ENCODE measurements at places on chromosomes 7 and 10.
A peak's percentile ranks its signal among the peaks of the same experiment; 100 is the strongest.

DNA sequence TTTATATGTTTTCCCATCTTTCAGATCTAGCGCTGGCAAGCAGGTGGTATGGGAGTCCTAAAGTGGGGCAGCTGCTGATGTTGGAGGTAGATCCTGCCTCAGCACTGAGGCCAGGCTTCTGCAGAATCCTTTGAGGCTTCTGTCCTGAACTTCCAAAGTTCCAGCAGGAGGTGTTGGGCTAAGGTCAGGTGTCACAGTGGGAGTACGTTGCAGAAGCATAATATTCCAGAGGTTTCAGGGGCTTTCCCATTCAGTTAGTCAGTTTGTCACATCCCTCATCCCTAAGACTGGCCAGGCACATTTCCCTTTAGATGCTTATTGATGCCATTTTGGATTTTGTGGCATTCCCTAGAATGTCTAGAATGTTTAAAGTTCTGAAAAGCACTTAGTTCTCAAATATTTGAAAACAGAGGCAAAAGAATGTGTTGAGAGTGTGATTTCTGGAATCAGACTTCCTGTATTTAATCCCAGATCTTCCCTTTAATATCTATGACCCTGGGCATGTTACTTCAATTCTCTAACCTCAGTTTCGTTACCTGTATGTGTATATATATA lies 319.1 kb upstream of the PHYHIPL start:
- no peak for ATAC-seq

GRCh38 chr7:85719981-85720953 lies 533.4 kb upstream of the SEMA3D start:
- no peak for ATAC-seq

GRCh38 chr7:19620470-19620869 lies 88.4 kb downstream of the POLR1F start:
- no peak for ATAC-seq

- no peak for ATAC-seq
Measured at GRCh38 chr10:77261146-77261545, 376.5 kb downstream of the KCNMA1 start.

DNA sequence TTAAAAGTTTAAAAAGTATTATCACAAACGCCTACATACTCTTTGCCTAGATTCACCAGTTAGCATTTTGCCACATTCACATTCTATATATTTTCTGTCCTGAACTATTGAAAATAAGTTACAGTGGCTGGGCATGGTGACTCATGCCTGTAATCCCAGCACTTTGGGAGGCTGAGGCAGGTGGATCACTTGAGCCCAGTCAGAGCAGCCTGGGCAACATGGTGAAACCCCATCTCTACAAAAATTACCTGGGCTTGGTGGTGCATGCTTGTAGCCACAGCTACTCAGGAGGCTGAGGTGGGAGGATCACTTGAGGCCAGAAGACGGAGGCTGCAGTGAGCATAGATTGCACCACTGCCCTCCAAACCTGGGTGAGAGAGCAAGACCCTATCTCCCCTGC lies 5.3 kb downstream of the ARPC1A start:
- no peak for ATAC-seq

- ATAC-seq: no peak
Measured at GRCh38 chr7:135771961-135772638, 23.5 kb upstream of the FAM180A start.

GRCh38 chr10:74194545-74194944 lies 43.5 kb downstream of the ADK start:
- no peak for ATAC-seq

- ATAC-seq: no peak
Measured at GRCh38 chr10:100751211-100751933, 6.0 kb downstream of the PAX2 start.

DNA sequence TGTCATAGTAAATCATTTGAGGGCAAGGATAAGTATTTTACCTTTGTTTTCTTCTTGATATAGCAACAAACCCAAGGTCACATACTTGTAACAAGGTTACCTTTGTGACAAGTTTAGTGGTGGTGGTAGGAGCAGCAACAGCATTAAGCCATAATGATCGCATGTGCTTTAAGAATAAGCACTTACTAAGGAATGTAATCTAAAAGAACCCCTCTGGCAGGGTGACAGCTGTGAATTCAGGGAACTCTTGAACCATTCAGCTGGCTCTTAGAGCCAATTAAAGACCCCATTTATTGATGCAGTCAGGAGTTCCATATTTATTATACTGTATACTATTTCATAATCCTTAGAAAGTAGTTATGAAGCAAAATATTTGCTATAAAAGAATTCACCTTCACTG lies 370.8 kb downstream of the EXOC4 start:
- peak; percentile 56 for ATAC-seq

DNA sequence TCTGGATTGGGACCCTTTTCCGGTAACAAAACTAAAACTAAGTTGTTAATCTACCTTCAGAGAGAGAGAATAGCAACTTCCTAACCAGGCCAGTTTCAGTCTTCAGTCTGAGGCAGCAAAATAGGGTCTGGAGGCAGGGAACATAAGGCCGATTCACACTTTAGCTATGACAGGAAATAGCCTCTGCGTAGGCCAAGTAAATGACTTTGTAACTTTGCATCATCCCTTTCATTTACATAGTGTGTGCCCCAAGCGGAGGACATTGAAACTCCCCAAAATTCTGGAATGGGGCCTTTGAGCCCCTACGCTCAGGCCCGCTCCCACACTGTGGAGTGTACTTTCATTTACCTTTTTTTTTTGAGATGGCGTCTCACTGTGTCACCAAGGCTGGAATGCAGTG lies 1.7 kb upstream of the UPP1 start:
- no peak for ATAC-seq

GRCh38 chr10:31912898-31913850 lies 15.5 kb downstream of the ARHGAP12 start:
- no peak for ATAC-seq

DNA sequence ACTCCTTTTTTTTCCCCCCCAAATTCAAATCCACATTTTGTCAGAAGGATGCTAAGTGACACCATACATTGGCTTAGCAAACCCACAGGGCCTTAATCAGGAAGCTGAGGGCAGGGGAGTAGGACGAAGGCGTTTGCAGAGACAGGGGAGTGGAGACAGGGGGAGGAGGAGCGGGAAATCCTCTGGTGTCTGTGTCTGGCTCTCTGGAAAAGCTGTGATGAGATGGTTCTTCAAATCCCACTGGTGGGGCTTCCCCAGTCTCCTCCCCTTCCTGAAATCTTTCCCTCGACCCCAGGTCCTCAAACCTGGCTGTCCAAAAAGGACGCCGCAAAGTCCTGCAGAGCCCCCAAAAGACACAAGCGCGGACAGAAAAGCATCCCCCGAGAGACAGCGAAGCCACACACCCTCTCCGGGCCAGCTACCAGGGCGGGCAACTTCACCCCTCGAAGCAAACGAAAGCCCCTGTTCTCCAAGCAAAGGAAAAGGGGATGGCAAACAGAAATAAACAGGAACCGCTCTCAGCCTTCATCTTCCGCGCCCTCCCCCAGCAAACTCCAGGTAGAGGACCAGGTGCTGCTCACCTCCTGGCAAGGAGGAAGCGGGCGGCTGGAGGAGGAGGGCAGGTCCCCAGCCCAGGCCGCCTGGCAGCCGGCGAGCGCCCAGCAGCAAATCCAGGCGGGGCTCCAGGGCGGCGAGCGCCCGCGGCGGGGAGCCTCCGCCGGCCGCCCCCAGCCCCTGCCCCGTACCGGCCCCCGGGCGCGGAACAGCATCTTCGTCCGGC lies 520 bp downstream of the ELAPOR2 start:
- ATAC-seq: peak; percentile 69

DNA sequence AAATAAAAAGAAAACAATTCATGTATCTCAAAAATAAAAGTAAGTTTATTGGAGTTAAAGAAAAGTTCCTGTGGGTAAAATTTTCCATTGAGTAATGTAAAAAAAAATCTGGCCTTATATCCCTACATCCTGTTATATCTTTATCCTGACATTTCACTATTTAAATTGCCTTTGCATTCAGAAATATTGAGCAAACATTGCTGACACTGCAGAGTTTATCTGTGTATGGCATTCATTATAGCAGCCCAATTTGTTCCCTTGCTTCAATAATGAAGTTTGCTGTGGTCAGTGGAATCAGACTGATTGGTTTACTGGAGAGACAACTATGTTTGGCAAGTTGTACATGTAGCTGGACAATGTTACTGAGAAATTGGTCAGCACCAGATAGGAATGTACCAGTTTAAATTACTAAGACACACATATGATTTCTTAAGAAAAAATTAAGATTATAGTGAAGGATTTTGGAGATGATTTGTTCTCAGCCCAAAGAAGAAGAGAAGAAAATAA lies 271.7 kb downstream of the ANKRD7 start:
- no peak for ATAC-seq

DNA sequence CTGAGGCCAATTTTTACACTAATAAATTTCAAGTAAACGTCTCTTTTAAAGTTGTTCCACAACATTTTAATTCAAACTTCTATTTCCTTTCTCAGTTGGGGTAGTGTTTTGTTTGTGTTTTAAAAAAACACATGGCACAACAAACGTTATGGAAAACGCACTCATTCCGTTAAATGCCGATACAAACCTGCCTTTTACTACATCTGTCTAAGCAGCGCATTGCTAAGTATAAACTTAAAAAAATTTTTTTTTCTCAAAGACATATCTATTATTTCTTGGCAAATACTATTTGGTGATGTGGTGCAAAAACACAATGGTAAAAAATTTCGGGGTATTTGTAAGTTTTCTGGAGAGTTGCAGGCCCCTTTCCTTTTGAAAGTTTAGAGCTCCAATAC lies 1.4 kb downstream of the SKIDA1 start:
- no peak for ATAC-seq

- ATAC-seq: no peak
Measured at GRCh38 chr10:68224810-68225209, 7.1 kb downstream of the ATOH7 start.

- ATAC-seq: no peak
Measured at GRCh38 chr10:317271-317769, 182.1 kb downstream of the ZMYND11 start.

DNA sequence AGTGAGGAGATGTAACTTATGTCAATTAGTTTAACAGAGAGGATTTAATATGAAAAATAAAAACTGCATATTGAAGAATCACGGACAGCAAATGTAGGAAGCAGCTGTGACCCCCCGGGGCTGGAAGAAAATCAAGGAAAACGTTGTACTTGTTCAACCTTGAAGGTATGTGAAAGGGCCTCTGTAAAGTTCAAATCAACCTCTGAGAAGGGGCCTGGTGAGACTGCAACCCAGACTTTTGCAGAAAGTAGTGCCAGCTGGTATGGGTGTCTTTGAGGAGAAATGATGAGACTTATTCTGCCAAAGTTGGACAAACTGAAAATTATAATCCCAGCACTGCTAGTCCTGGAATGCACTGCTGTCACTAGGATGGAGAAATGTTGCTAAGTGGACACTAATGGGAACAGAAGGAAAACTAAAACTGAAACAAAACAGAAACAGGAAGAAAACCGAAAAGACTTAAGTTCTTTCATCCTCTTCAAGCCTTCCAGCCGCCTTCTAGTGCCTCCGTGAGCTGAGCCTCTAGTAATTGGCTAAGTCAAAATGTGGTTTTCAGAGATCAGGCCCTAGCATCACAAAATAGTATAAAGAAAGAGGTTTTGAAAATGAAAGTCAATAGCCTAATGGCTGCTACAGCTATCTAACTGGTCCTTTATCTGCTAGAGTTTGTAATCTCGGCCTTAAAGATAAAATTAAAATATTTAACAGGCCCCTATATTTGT lies 253.7 kb upstream of the SORCS1 start:
- no peak for ATAC-seq

- ATAC-seq: no peak
Measured at GRCh38 chr10:83654689-83655088, 484.6 kb upstream of the GHITM start.

DNA sequence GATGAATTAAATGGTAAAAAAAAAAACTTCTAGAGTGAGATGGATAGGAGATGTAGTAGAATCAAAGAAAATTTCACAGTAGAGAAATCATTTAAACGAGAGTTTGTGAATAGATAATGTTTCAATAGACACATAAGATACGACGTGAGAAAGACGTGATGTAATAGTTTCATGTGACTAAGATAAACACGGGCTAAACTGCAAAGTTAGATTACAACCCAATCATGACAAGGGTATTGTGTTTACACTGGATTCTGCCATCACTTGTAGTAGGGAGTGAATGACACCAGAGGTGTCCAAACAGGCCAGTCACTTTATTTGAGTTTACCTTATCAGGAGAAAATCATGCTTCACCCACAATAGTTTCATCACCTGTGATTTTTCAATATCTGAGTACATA lies 21.6 kb downstream of the SEMA3D start:
- no peak for ATAC-seq

Data from motor neuron (in vitro differentiated cells).